Esophagus squamous epithelium (tissue), 5 donors: ENCODE measurements at places on chromosomes 5 and 9. TPM values are rescaled to one million over a fixed set of nuclear protein-coding genes. Genes with fewer than 3 reads are reported as not detected.

The SLC6A7 gene
- not detected for total RNA-seq

The ADCY2 gene
- 0.59 TPM for total RNA-seq

The AFAP1L1 gene
- 6.3 TPM for total RNA-seq

The IFNA2 gene
- total RNA-seq, result not detected

The PCDHGC3 gene
- 36.6 TPM for total RNA-seq

- DNase-seq, result no peak
These were observed 12.4 kb downstream of the HNRNPAB start for GRCh38 chr5:178216779-178217178.

DNA sequence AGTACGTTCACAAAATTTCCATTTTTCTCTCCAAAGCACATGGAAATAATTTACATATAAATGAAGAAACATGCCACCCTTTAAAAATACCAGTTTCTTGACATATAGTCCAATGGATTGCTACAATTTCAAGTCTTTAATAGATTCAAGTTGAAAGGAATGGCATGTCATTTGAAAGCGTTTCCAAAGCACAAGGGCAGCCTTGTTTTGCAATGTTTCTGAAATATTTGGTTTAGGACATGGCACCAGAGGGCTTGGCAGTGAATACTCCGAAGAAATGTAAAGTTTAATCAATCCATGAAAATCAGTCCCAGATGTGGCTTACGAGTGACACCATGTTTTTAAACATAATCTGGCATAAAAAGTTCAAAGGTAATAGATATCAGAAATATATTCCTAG, 333.7 kb downstream of the PDE4D start:
- no peak for DNase-seq

DNA sequence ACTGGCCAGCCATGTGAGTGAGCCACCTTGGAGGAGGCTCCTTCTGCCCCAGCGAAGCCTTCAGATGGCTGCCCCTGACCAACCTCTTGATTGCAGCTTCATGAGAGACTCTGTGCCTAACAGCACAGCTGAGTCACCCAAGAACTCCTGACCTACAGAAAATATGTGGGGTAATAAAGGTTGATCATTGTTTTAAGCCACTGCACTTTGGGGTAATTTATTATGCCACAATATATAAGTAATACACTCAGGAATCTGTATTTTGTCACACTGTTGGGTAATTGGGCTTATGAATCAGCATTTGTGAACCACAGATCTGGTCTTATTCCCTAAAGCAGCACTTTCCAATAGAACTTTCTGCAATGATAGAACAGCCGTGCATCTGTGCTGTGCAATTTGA, 24.4 kb upstream of the VDAC1 start:
- DNase-seq, result no peak

DNA sequence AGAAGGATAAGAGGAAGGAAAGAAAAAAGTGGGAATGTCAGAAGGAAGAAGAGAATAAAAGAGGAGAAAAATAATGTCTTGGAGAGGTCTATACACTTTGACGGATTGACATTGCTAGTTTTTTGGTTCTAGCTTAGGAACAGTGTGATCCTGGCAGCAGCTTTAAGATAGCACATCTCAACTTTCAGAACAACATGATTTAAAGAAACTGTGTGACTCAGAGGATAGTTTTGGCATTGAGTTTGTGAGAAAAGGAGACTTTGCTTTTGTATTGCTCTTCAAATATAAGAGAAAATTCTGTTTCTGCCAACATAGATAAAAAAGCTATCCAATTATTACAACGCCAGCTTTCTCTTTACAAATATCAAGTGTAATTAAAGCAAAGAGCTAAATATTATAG, 260.7 kb upstream of the ARRDC3 start:
- no peak for DNase-seq

- DNase-seq, result no peak
These were observed 77.0 kb downstream of the ANKRD55 start for GRCh38 chr5:56155992-56156584.

GRCh38 chr9:24073007-24073592, 247.1 kb upstream of the ELAVL2 start:
- no peak for DNase-seq

DNA sequence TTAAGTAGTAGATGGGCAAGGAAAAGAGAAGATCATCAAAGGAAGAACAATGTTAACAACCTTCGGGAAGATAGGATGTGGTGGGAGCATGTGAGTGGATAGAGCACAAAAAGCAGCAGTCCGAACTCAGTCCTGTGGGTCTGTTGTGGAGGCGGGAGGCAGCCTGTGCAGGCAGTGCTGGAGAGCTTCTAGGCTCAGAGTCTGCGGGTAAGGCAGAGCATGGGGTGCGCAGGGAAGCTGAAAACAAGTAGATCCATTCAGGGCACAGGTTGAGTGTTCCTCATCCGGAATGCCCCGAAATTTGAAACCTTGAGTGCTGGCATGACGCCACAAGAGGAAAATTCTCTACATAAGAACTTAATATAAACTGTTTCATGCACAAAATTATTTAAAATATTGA, 84.9 kb downstream of the PPIC start:
- no peak for DNase-seq

DNA sequence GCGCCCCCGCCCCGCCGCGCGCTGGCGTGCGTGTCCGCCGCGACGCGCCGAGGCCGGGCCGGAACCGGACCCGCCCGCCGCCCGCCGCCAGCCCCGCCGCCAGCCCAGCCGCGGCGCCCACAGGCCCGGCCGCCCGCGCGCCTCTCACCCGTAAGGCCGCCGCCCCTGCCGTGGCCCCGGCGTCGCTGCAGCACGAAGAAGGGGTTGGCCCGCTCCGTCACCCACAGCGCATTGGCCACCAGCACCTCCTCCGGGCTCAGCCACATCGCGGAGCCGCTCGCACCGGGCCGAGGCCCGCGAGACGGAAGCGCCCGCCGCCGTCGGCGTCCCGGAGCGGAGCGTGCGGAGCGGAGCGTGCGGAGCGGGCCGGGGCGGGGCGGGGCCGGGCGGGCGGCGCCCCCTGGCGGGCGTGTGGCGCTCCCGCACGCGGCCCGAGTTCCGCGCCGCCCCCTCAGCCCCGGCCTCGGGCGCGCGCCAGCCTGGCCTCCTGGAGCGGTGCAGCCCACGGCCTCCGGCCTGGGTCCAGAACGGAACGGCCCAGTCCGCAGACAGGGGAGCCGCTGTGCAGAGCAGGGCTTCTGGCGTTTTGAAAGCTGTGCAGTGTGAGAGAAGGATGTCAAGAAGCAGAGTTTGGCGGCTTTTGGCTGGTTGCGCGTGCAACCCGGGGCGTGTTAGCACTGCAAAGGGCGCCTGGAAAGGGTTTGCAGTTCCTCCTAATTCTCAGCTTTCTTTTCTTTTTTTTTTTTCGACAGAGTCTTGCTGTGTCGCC, at the start of gene TBC1D9B:
TSS of gene TBC1D9B (minus strand) at position 342 of the 769 bp plus-strand sequence. CDS start at position 266, 76 bp downstream.
- DNase-seq, result no peak
